CD4-positive, CD25-positive, alpha-beta regulatory T cell (primary cell): ENCODE measurements at places on chromosomes 12 and 14.

- DNase-seq, result no peak
Measured at GRCh38 chr12:108060067-108060466, 69.0 kb upstream of the WSCD2 start.

DNA sequence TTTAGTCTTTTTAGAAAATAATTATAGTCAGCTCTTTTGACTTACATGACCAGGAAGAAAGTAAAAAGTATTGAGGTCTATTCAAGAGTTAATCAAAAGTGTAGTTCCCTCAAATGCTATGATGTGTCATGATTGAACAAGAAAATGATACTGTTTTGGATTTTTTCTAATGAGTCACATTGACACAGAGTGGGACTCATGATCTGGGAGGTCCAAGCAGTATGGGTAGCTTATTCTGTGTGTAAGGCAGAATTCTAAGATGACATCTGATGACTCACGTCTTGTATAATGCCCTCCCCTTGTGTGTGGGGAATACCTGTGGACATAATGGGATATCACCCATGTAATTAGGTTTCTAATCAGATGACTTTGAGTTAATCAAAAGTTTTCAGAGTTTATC lies 178.1 kb upstream of the DDHD1 start:
- no peak for DNase-seq

DNA sequence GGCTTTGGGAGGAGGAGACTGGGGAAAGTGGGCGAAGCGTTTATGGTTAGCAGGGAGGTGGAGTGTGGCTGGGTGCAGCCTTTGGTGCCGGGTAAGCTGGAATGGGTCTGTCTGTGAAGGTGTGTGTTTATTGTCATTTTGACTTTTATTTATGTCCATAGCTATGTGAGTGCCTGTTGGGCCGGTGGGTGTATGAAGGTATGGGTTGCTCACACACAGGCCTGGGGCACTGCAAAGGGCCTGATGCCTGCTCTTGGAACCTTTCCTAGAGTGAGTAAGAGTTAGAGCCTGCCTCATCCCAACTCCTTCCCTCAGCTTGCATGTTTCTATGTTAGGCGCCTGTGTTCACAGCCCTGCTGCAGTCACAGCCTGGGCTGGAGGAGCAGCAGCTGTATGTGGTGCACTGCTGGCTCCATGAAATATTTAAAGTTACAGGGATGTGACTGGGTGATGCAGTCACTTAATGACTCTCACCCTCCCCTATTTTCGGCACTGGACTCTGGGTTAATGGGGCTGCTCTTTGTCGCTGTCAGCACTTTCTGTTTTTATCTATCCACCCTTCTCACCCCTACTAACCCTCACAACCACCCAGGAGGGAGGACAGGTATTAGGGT lies 2.6 kb upstream of the PPP1R1A start:
- DNase-seq, result no peak

DNA sequence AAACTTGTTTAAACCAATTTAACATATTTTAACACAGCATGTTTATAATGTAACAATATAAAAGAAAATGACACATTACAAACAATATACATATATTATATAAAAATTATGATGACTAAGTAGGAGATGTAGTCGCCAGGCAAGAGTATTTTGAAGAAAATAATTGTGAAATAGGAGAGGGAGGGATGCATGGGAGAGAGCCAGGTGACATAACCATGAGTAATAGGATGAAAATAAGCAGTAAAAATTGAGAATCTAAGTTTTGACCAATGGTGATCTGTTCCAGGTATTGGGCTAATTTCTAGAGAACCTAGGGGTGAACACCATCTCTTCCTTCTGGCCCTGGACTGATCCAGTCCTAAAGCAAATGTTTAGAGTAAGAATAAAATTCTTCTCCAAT lies 315.2 kb upstream of the G2E3 start:
- no peak for DNase-seq

DNA sequence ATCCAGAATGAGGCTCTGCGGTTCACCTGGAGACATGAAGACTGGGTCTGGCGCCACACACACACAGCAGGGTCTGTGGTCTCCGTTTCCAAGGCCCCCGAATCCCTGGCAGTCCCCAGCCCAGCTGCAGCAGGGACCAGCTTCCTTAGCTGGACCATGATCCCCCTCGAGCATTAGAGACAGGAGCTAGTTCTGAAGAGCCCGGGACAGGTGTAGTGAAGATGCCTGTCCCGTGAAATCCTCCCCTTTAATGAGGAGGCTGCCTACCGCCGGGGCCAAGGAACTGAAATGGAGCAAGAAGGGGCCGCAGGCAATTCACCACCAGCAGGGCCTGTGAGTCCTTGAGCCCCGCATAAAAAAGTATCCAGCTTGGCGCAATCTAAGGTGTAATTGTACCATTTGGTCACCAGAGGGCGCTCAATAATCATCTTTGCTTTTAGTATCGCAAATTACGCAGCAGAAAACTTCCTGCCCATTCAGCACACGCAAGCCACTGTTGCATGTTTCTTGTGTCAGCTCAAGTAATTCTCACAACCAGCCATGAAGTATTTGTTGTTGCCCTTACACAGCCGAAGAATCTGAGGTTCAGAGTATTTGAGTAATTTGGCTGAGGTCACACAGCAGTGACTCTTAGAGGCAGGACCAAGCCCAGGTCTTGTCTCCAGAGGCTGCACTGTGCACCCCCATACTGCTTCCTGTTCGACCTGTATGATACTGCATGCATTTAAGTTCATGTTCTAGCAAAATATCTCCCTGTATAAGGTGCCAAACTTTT lies 54.3 kb upstream of the PPP2R5C start:
- peak; percentile 54 for DNase-seq

GRCh38 chr14:24944800-24945199 lies 105.1 kb downstream of the STXBP6 start:
- no peak for DNase-seq

- no peak for DNase-seq
Measured at GRCh38 chr12:72276181-72276805, 4.1 kb downstream of the TRHDE start.

GRCh38 chr14:64817631-64818030 lies 62.1 kb downstream of the SPTB start:
- DNase-seq, result no peak

DNA sequence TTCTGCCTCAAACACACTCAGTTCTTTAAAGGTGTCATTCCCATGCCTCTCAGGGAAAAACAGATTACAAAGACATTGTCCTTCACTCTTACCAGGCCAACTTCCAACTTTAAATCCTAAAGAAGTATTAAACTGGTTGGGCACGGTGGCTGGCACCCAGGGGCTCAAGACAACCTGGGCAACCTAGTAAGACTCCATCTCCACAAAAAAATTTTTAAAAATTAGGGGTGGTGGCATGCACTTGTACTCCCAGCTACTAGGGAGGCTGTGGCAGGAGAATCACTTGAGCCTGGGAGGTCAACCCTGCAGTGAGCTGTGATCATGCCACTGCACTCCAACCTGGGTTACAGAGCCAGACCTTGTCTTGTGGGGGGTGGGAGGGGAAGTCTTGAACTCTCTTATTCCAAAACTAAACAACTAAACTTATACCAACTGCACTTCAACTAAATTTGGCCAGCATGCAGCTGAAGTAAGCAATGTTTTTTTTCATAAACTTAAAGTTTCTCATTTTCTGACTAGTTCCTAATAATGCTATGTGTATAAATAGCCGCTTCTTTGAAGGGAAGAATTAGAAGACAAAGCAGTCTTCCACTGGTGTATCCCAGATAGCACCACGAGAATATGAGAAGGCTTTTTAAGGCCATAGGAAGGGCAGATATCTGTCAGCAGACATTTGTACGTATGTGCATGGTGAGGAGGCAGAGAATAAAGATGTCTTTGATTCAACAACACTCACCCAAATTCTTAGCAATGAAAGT lies 2.4 kb downstream of the SLC11A2 start:
- DNase-seq, result no peak

- DNase-seq, result no peak
Measured at GRCh38 chr12:52144512-52145227, 47.1 kb downstream of the KRT80 start.

GRCh38 chr12:57093415-57094207 lies 4.7 kb downstream of the NAB2 start:
- peak; percentile 32 for DNase-seq

- DNase-seq, result no peak
Measured at GRCh38 chr12:4454315-4454860, 8.8 kb upstream of the FGF6 start.
